ENCODE measurements at places on chromosomes 6 and 20.

GRCh38 chr20:14727485-14728150 lies 390.2 kb upstream of the FLRT3 start:
- DNase-seq = no peak

- DNase-seq = no peak
These were observed 5.4 kb upstream of the MAPK13 start for GRCh38 chr6:36124881-36125280.

GRCh38 chr6:8749465-8749864 lies 314.1 kb upstream of the SLC35B3 start:
- DNase-seq = no peak

- no peak for DNase-seq
These were observed 48.7 kb upstream of the FAM83D start for GRCh38 chr20:38877483-38877882.

DNA sequence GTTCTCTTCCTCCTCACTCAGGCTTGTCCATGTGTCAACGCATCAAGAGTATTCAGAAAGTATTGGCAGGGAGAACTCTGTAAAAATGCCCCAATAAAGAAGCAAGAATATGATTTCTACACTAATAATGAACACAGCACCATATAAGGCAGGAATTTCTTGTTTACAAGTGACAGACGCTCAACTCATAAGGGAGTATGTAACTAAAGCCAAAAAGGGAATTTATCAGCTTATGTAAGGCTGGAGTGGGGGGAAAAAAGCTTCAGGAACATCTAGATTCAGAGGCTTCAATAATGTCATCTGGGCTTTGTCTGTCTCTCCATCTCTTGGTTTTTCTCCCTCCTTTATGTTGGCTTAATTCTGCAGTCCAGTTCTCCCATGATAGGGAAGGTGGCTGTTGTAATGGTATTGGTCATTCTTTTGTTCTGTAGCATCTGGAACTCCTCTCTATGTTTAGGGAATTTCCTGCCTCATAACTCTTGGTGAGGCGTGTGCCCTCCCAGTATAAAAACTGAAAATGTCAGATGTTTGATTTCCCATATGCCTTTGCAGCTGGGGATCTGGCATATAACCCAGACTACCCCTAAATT lies 125.1 kb upstream of the COL21A1 start:
- DNase-seq = no peak

GRCh38 chr6:2861822-2862164 lies 20.1 kb upstream of the SERPINB1 start:
- DNase-seq = no peak

GRCh38 chr6:25882051-25882496 lies 8.0 kb upstream of the SLC17A3 start:
- DNase-seq = no peak

DNA sequence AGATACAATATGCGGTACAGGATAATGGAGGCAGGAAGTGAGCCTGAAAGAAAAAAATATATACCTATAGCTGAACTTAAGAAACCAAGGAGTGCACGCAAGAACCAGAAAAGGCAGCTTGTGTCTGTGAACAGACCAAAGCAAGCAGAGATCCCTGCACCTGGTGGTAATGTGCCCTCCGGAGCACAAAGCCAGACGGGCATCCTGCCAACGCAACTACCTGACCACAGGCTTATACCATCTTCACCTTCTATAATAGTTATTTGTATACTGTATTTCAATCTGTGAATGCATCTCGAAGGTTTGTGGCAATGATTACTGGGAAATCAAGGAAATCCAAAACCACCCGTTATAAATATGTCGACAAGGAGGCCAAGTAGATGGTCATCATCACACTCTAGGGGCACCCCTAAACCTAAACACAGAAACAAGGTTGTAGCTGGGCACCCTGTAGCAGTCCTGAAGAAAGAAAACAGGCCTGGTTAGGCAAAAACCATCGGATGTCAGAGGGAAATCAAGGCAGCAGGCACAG lies 801 bp downstream of the FBXL4 start:
- no peak for DNase-seq

GRCh38 chr20:45501600-45501999 lies 13.8 kb downstream of the SPINT3 start:
- DNase-seq = no peak

DNA sequence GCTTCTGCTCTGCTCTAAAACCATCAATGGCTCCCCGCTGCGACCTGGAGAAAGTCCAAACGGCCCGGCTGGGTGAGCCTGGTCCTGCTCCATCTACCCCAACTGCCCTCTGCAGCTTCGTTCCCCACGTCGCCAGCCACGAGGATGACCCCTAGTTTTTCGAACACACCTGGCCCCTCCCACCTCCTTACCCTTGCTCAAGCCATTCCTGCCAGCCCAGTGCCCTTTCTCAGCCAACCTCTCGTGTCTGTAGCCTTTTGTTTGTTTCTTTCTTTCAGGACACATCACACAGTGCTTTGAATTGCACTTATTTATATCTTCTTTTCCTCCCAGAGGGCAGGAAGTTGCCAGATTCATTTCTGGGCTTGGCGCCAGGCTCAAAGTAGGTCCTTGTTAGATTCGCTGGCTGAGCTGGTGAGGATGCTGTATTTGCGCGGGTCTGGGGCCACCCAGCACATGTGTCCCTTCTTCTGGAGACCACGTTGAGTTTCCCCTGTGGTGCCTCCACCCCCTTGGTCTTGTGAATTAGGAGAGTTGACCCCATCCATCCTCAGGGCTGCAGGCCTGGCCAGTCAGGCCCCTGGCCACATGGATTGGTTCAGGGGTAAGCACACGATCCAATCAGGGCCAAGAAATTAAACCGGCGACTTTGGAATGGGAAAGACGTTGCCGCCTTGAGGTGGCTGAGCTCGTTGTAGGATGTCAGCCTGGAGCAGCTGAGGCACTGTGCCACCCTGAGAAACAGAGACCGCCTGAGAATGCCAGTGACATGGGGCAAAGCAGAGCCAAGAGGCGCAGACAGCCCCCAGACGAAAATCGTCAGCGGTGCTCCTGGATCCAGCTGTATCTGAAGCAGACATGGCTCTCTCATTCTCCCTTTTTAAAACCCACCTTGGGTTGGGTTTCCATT lies 156.0 kb downstream of the CEBPB start:
- peak; percentile 51 for DNase-seq

DNA sequence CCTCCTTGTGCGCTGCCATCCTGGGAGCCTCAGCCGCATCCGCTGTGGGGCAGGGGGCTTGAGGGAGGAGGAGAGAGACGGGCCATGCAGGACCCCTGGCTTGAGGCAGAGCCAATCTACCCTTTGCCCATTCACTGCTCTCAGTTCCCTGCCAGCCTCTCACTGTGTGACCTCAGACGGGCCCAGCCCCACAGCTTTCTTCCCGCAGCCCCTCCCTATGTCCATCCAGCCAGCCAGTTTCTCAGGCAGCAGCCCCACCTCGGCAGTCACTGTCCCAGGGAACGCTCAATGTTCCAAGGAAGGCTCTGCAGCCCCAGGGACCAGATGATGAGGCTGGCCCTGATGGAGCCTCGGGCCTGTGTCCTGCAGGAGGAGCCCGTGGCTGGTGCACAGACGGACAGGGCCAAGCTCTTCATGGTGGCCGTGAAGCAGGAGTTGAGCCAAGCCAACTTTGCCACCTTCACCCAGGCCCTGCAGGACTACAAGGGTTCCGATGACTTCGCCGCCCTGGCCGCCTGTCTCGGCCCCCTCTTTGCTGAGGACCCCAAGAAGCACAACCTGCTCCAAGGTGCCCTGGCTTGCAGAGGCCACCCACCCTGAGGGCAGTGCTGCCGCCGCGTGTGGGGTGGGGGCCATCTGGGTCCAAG lies 3.9 kb upstream of the TNFRSF6B start:
- no peak for DNase-seq

- no peak for DNase-seq
These were observed 373.9 kb upstream of the ID4 start for GRCh38 chr6:19463250-19463649.

GRCh38 chr20:4366076-4366475 lies 350.7 kb upstream of the RNF24 start:
- DNase-seq = no peak

Measured in CD14-positive monocyte (primary cell).